ENCODE measurements at places on chromosomes 13 and 19.

- H3K27me3 ChIP-seq, result peaks cover 1% of the 10 kb centered on the region
- no peaks in the 10 kb centered on the region for H3K36me3 ChIP-seq
- H3K27ac ChIP-seq, result no peak overlapping the region
- no peak overlapping the region for H3K4me3 ChIP-seq
- H3K4me1 ChIP-seq, result no peaks in the 10 kb centered on the region
Measured at GRCh38 chr13:41978007-41978406, 17.1 kb upstream of the VWA8 start.

GRCh38 chr13:93562676-93563075, 336.1 kb downstream of the GPC6 start:
- no peaks in the 10 kb centered on the region for H3K27me3 ChIP-seq
- no peaks in the 10 kb centered on the region for H3K36me3 ChIP-seq

DNA sequence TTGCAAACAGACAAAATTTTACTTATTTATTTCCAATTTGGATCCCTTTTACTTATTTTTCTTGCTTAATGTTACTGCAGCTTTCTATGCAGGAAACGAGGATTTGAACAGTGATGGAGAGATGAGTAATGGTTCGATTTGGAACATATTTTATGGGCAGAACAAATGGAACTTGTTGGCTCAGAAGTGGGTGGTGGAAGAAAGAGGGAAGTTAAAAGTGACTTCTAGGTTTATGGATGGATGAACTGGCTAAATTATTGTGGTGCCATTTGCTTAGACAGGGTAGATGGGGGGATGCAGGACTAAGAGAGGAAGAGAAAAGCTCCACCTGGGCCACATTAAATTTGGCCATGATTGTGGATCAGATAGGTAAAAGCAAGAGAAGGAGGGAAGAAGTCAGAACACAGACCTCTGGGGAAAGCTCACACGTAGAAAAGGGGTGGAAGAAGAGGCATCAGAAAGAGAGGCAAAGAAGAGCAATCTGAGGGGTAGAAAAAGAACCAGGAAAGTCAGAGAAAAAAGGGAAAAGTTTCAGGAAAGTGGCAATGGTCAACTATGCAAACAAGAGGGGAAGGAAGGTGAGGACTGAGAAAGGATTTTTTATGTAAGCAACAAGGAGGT, 768 bp upstream of the CYSLTR2 start:
- no peaks in the 10 kb centered on the region for H3K36me3 ChIP-seq
- peak overlapping the region; percentile 52 for H3K27ac ChIP-seq
- H3K4me1 ChIP-seq, result peaks cover 33% of the 10 kb centered on the region
- H3K4me3 ChIP-seq, result no peak overlapping the region
- no peaks in the 10 kb centered on the region for H3K27me3 ChIP-seq

DNA sequence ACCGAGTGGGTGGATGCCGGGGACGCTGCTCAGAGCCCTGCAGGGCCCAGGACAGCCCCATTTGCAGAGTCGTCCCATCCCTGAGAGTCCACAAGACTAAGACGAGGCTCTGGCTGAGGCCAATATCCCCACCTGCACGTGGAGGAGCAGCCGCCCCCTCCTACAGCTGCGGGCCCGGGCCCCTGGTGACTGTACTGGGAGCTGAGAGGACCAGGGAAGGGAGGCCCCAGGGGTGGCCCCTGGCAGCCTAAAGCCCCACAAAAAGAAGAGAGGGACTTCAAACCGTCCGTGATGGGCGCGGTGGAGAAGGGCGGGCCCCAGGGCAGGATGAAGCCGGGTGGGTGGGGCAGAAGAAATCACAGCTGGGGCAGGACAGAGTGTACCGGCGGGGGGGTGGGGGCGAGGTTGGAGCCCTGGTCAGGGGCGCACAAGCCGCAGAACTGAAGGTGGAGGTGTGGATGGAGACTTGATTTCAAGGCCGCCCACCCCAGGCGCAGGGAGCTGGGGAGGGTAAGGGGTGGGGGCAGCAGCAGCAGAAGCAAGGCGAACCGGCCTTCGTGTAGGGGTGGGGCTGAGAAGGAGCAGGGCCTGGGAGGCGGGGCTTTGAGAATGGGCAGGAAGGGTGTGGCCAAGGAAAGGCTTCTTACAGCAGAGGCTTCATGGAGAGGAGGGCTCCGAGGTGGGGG, 12.9 kb downstream of the CFD start:
- DNase-seq, result peak; percentile 65
- peaks cover 3% of the 10 kb centered on the region for H3K4me1 ChIP-seq
- peaks cover 38% of the 10 kb centered on the region for H3K36me3 ChIP-seq
- no peaks in the 10 kb centered on the region for H3K27me3 ChIP-seq
- H3K4me3 ChIP-seq, result no peak overlapping the region

DNA sequence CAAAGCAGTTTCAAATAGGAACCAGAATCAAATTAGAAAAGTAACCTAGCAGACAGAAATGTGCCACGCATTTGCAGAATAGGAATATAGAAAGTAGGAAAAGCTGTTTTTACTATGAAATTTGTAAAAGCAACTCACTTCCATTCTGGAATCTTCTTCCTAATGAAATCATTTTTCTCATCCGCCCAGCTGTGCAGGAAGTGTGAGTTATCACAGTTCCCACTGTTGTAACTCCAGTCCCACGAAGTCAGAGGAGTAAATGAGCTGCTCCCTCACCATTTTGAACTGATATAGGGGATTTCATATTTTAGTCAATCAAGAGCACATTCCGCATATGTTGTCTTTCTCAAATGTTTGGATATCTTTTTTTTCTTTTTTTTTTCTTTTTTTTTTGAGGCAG, 230.8 kb downstream of the TBC1D4 start:
- peak overlapping the region; percentile 57 for H3K27ac ChIP-seq
- DNase-seq, result no peak
- no peaks in the 10 kb centered on the region for H3K4me1 ChIP-seq
- H3K36me3 ChIP-seq, result no peaks in the 10 kb centered on the region
- H3K4me3 ChIP-seq, result no peak overlapping the region
- H3K27me3 ChIP-seq, result peaks cover 3% of the 10 kb centered on the region

DNA sequence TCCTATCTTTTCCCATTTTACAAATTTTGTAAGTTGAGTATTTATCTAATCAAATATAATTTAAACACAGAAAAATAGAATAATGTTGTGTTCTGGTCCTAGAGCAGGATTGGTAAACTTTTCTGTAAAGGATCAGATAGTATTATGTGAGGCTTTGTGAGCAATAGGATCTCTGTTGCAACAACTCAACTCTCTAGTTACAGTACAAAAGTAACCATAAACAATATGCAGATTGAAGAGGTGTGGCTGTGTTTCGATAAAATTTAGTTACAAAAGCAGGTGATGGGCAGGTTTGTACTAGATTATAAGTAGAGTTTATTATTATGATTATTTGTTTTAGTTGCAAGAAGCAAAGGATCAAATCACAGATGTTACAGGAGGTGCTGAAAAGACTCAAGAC, 15.2 kb upstream of the C1QTNF9B start:
- H3K27ac ChIP-seq, result no peak overlapping the region
- H3K36me3 ChIP-seq, result no peaks in the 10 kb centered on the region
- H3K27me3 ChIP-seq, result peaks cover 6% of the 10 kb centered on the region
- no peaks in the 10 kb centered on the region for H3K4me1 ChIP-seq

DNA sequence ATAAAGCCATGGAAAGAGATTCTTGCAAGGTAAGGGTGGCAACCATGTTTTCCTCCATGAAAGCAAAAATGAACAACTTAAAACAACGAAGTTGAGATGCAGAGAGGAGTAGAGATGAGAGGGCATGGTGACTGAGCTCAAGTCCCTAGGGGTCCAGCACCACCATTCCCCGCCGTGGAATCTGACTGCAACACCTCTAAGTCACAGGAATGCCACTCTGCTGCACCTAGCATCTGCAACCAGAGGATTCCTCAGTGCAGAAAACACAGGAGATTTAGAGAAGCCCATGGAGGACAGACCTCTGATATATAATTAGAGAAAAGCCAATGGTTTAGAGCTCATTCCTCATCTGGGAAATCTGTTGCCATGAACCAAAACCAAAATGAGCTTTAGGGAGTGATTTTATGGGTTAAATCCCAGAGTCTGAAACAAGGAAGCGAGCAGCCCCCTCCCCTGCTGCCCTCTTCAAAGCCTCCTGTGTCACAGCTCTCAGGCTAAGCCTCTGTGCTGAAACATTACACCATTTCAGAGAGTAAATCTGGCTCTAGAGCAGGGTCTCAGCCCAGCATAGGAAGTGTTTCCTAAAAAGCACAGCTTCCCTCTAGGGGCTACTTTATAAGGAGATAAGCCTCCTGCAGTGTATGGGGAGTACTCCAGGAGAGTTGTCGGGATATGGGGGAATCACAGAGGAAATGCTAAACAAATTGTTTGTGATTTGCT, 1043.6 kb downstream of the UQCRFS1 start:
- H3K4me1 ChIP-seq, result peaks cover 82% of the 10 kb centered on the region
- H3K36me3 ChIP-seq, result no peaks in the 10 kb centered on the region
- peak overlapping the region; percentile 95 for H3K27ac ChIP-seq
- H3K4me3 ChIP-seq, result peak overlapping the region; percentile 61
- DNase-seq, result peak; percentile 46
- peaks cover 5% of the 10 kb centered on the region for H3K27me3 ChIP-seq

DNA sequence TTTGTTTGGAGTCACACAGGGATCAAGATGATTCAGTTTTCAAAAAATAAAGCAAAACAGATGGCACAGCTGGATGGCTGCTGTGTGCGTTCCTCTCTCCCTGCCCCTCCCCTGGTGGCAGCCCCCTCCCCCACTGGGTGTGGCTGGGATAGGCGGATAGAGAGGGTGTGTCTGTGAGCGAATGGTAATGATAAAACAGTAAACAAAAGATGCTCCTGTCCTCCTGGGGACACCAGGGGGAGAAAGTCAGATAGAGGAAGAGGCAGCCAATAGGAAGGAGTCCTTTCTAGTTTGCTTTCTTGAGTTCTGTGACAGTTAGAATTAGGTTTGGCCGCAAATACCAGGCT, 6.5 kb downstream of the TMEM255B start:
- peaks cover 9% of the 10 kb centered on the region for H3K4me1 ChIP-seq
- no peak overlapping the region for H3K4me3 ChIP-seq
- DNase-seq, result no peak
- peaks cover 57% of the 10 kb centered on the region for H3K27me3 ChIP-seq
- H3K36me3 ChIP-seq, result no peaks in the 10 kb centered on the region

DNA sequence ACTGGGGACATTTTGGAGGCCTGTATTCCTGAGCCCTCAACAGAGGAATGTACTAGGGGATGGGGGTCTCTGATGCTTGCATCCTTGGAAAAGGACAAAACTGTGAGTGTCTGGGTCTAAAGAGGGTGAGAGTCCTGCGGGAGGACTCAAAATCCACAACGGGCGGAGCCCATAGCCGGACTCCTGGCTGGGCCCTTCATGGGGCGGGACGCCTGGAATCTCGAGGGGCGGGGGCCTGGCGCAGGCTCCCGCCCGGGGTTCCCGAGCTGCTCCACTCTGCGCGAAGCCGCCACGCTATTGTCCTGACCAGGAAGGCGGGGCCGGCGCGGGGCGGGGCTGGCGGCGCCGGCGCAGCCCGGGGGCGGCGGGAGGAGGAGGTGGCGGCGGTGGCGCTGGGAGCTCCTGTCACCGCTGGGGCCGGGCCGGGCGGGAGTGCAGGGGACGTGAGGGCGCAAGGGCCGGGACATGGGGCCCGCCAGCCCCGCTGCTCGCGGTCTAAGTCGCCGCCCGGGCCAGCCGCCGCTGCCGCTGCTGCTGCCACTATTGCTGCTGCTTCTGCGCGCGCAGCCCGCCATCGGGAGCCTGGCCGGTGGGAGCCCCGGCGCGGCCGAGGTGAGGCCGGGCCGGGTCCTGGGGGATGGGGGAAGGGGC, at the start of gene APLP1:
TSS of gene APLP1 (plus strand) at position 403 of the 651 bp plus-strand sequence. CDS start at position 466, 63 bp downstream.
- peak; percentile 89 for DNase-seq
- H3K4me3 ChIP-seq, result peak within 1 kb of the TSS; percentile 89
- H3K4me1 ChIP-seq, result peaks cover 31% of the 10 kb centered on the region
- no peak within 1 kb of the TSS for H3K27ac ChIP-seq
- H3K36me3 ChIP-seq, result peaks cover 5% of the 10 kb centered on the region

GRCh38 chr13:88862095-88862620, 1191.0 kb downstream of the SLITRK5 start:
- H3K27me3 ChIP-seq, result no peaks in the 10 kb centered on the region
- DNase-seq, result no peak
- no peak overlapping the region for H3K4me3 ChIP-seq
- H3K4me1 ChIP-seq, result no peaks in the 10 kb centered on the region

DNA sequence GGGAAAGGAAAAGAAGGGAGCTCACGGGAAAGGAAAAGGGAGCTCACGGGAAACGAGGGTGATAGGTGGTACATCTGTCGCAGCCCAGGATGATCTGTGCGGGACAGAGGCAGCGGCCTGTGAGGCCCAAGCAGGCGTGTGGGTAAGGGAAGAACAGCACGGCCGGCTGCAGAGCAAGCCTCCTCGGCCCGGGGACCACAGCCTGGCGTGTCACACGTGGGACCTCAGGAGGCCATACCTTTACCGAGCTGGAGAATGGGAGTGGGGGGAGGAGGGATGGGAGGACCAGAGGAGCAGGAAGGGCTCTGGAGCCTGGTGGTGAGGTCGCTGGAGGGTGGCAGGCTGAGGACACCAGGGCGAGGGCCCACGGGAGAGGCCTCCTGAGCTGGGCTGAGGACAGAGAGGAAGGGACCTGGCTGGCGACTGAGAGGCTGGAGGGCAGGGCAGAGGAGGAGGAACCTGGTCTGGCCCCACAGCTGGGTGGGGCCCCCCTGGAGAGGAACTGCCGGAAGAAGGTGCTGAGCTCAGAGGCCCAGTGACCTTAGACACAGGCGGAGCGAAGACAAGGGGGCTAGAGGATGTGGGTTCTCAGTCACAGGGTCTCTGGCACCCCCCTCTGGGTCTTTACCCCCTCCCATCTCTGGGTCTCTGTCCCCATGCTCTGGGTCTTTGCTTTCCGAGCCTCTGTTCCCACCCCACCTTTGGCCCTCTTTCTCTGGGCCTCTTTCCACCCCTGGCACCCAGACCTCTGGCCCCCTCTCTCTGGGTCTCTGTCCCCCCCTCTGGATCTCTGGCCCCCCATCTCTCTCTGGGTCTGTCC, 2.9 kb upstream of the FTL start:
- DNase-seq, result no peak
- H3K4me1 ChIP-seq, result peaks cover 60% of the 10 kb centered on the region
- peak overlapping the region; percentile 54 for H3K4me3 ChIP-seq
- peaks cover 43% of the 10 kb centered on the region for H3K36me3 ChIP-seq
- H3K27ac ChIP-seq, result peak overlapping the region; percentile 98
- peaks cover 7% of the 10 kb centered on the region for H3K27me3 ChIP-seq

- peak overlapping the region; percentile 81 for H3K27ac ChIP-seq
- no peaks in the 10 kb centered on the region for H3K27me3 ChIP-seq
- peaks cover 26% of the 10 kb centered on the region for H3K36me3 ChIP-seq
- no peak overlapping the region for H3K4me3 ChIP-seq
- DNase-seq, result no peak
Measured at GRCh38 chr19:38726761-38727301, 17.4 kb downstream of the CAPN12 start.

- no peak overlapping the region for H3K4me3 ChIP-seq
- H3K27me3 ChIP-seq, result no peaks in the 10 kb centered on the region
- DNase-seq, result no peak
- H3K36me3 ChIP-seq, result no peaks in the 10 kb centered on the region
Measured at GRCh38 chr13:94896238-94896637, 183.9 kb upstream of the SOX21 start.
